Ovary (tissue), 10 donors: ENCODE measurements at places on chromosomes 5 and 9.

GRCh38 chr9:112485574-112485973 lies 1.1 kb upstream of the KIAA1958 start:
- peak overlapping the region; percentile 87 for H3K27ac ChIP-seq
- DNase-seq = no peak
- peaks cover 4% of the 10 kb centered on the region for H3K4me1 ChIP-seq
- no peak overlapping the region for H3K4me3 ChIP-seq
- H3K36me3 ChIP-seq = no peaks in the 10 kb centered on the region

DNA sequence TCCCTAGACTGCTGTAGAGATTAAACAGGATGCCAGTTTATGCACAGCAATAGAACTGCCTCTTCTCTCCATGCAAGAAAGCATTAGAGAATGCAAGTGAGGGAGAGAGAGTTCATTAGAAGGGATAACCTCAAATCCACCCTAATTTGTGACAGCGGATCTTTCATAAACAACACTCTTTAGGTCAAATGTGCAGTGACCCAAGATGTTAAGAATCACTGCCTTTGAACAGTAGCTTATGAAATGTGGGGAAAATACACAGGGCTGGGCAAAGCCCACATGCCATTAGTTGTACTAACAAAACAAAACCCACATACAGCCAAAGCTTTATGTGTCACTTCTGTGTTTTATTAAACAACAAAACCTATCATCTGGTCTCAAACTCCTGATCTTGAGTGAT lies 36.2 kb upstream of the POU4F3 start:
- no peak overlapping the region for H3K4me3 ChIP-seq
- no peak overlapping the region for H3K27ac ChIP-seq
- no peak for DNase-seq
- H3K27me3 ChIP-seq = no peaks in the 10 kb centered on the region

- peaks cover 9% of the 10 kb centered on the region for H3K4me1 ChIP-seq
- H3K27ac ChIP-seq = no peak overlapping the region
- no peaks in the 10 kb centered on the region for H3K36me3 ChIP-seq
- no peaks in the 10 kb centered on the region for H3K27me3 ChIP-seq
Measured at GRCh38 chr9:137198051-137198901, 2.3 kb downstream of the TPRN start.

DNA sequence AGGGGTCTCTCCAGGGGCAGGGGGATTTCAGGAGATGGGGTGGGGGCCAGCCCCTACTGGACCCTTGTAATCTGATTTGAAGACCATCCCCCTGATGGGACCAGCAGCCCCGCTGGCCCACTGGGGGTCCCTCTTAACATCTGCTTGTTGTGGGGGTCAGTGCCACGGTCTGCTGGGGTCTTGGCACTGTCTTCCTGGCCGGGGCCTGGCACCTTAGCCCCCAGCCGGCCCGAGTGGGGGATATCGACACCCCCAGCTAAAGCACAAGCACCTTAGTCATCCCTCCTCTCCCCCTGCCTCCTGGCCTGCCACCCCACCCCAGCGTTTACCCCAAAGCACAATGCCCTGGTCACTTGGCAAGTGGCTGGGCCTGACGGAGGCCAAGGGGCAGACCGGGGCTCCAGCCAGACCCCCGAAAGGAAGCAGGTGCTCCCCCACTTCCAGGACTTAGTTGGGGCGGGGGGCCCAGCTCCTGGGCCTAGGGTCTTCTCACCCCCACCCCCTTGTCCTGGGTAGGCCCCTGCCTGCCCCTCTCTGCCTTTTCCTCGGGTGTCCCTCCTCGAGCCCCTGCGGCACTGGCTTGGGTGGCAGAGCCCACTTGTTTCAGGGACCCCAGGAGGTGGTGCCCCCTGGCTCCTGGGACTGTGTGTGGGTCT lies 1.4 kb upstream of the NFX1 start:
- H3K4me1 ChIP-seq = peaks cover 6% of the 10 kb centered on the region
- no peak overlapping the region for H3K4me3 ChIP-seq
- peak overlapping the region; percentile 82 for H3K27ac ChIP-seq
- DNase-seq = peak; percentile 57

DNA sequence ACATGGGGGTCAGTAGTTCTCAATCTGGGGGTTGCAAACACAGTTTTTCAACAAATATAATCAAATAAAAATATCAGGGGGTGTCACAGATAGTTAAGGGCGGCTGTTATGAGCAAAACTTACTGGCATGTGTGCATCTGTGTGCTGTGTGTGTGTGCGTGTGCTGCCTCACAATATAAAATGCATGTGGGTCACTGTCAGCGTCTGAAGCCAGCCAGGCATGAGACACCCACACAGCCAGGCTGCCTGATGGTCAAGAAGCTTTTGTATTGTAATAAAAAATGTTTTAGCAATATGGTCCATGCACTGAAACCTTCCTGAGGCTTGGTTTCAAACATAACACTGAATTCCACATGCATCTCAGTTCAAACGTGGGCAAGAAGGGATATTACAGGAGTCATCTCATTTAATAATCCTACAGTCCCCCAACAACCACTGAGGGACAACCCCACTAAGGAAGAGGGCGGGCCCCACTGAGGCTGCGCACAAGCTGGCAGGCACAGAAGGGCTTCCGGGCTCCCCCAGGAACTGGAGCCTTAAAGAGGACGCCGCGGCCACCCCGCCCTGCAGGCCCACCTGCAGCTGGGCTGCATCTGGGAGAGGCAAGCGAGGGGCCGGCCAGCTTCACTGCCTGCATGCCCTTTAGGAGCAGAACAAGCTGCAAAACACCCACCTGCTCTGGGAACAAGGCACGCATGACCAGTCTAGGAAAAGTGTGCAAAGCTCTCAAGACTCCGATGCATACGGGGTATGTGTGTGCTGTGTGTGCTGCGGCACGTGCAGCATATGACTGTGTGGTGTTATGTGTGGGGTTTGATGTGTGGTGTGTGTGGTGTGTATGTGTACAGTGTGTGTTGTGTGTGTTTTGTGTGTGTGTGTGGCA lies 14.1 kb downstream of the SEMA4D start:
- DNase-seq = no peak
- no peaks in the 10 kb centered on the region for H3K36me3 ChIP-seq
- H3K4me1 ChIP-seq = no peaks in the 10 kb centered on the region
- no peak overlapping the region for H3K27ac ChIP-seq
- no peak overlapping the region for H3K4me3 ChIP-seq

DNA sequence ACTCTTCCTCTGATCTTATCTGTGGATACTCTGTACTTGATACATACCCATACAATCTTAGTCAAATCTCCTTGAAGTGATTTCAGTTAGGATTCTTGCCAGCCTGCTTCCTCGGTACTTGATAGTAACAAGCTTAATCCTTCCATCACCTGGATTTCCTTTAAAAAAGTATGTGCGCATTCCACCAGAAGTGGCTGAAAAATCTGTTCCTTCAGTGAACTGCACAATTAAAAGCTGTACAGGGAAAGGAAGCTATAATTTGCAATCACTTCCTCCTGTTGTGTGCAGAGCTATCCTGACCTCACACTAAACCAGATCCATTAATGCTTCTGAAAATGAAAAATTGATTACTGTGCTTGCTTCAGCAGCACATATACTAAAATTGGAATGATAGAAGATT lies 47.3 kb downstream of the PWWP2A start:
- DNase-seq = no peak
- no peak overlapping the region for H3K27ac ChIP-seq
- H3K4me1 ChIP-seq = peaks cover 1% of the 10 kb centered on the region
- H3K27me3 ChIP-seq = no peaks in the 10 kb centered on the region

DNA sequence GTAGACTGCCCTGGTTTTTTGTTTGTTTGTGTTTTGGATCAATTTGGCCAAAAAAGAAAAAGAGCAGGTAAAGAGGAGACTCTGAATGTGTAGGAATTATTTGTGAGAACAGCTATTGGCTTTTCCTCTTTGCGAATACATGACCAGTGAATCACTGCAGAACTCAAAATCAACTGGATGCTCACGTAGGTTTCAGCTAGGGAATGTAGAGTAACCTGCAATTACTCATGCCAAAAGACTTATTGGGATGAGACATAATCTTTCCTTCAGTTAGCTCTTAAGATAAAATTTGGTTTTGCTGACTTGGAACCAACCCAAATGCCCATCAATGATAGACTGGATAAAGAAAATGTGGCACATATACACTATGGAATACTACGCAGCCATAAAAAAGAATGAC lies 348.0 kb downstream of the NPR3 start:
- H3K4me1 ChIP-seq = no peaks in the 10 kb centered on the region
- no peaks in the 10 kb centered on the region for H3K27me3 ChIP-seq
- no peak for DNase-seq
- no peaks in the 10 kb centered on the region for H3K36me3 ChIP-seq

- DNase-seq = no peak
- H3K4me3 ChIP-seq = no peak overlapping the region
- no peaks in the 10 kb centered on the region for H3K36me3 ChIP-seq
Measured at GRCh38 chr5:148897842-148898241, 71.4 kb downstream of the ADRB2 start.

DNA sequence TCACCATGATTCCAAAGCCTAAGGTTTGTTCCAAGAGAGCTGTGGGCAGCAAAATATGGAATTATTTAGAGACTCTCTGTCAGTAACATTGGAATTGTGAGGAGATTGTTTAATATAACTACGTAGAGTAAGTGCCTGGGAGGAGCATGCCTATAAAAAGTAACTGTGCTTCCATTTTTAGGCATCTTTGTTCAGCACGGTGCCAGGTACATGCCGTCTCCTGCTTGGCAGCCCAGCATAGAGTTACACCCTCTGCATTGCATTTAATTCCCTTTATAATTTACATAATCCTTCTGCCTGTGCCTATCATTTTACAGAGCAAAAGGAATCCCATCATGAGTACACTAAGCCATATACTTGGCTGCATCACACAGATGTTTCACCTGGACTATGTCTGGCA lies 32.1 kb upstream of the ALDH1A1 start:
- no peak for DNase-seq
- no peak overlapping the region for H3K27ac ChIP-seq
- H3K27me3 ChIP-seq = no peaks in the 10 kb centered on the region
- no peaks in the 10 kb centered on the region for H3K4me1 ChIP-seq
- H3K4me3 ChIP-seq = no peak overlapping the region

- no peaks in the 10 kb centered on the region for H3K27me3 ChIP-seq
- DNase-seq = peak; percentile 82
- no peak overlapping the region for H3K4me3 ChIP-seq
- H3K27ac ChIP-seq = no peak overlapping the region
- no peaks in the 10 kb centered on the region for H3K36me3 ChIP-seq
Measured at GRCh38 chr9:131590907-131591844, 45.9 kb downstream of the PRRT1B start.

DNA sequence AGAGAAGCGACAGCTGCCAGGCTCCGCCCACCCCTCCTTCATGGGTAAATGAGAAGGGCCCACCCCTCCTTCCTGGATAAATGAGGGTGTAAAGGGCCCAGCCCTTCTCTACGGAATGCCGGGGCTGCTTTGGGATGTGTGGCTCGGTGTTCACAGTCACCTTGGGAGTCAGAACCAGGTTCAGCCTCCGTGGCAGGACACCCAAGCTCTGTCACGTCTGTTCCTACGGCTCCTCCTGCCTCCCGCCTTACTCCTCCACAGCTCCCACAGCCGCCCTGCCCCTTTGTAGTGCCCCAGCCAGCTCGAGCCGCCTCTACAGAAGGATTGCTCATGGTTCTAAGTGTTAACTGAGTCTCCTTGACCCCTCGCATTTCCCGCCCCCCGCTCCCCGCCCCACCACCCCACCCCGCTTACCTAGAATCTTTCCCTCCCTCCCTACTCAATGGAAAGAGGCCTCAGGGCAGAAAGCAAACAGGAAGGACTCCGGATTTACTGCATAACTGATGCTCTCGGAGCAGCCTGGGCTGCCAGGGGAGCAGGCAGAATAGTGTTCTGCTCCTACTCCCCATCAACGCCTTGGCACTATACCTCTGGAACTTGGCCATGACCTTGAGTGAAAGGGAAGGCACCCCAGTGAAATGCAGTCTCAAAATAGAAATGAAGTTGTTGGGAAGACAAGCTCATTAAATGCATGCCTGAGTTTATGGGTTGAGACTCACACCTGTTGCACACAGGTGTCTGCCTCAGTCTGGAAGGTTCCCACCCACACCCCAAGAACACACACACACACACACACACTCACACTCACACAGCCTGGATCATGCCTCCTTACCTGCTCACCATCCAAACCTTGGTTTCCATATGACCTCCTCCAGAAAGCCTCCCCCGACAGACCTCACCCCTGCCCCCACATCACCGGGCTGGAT lies 59.6 kb downstream of the NEURL1B start:
- H3K27me3 ChIP-seq = no peaks in the 10 kb centered on the region
- no peak overlapping the region for H3K4me3 ChIP-seq
- H3K4me1 ChIP-seq = peaks cover 18% of the 10 kb centered on the region
- H3K27ac ChIP-seq = peak overlapping the region; percentile 33
- no peaks in the 10 kb centered on the region for H3K36me3 ChIP-seq
